ENCODE measurements at places on chromosomes 4 and X.
A peak's percentile ranks its signal among the peaks of the same experiment; 100 is the strongest.

- DNase-seq = no peak
These were observed 227.4 kb upstream of the CXorf51B start for GRCh38 chrX:146581981-146582712.

DNA sequence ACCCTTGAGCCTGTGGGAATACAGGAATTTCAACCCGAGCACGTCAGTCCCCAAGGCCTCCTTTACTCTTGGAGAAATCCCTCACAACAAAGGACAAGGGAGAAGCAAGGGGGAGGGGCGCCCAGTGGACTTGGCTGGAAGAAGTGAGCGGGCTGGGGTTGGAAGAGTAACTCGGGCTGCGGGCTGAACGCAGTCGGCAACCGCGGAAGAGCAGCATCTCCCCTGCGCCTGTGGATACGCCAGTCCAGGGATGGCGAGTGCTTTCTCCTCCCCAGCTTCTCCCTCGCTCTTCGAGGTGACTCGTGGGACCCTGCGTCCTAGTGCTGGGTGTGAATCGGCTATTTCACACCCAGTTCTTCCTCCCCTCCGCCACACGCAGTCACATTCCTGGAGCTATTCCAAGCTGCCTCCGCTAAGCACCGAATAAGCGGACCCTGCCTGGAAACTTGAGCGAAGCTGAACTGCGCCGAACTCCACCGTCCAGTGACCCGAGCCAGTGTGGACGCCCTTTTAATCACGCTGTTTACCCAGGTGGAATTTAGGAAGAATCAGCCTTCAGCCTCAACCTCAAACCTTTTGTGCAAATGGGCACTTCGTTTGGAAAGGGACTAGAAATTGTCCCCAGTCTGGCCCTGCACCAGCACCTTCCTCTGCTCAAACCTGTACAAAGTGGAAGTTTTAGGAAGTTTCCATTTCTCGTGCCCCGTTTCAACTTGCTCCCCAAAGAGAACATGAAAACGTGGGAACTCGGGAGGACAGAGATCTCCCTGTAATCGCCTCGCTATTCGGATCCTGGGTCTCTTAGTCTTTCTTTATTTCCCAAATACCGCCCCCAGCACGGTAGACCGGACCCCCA is 64.3 kb upstream of the WDR17 start:
- no peak for DNase-seq

DNA sequence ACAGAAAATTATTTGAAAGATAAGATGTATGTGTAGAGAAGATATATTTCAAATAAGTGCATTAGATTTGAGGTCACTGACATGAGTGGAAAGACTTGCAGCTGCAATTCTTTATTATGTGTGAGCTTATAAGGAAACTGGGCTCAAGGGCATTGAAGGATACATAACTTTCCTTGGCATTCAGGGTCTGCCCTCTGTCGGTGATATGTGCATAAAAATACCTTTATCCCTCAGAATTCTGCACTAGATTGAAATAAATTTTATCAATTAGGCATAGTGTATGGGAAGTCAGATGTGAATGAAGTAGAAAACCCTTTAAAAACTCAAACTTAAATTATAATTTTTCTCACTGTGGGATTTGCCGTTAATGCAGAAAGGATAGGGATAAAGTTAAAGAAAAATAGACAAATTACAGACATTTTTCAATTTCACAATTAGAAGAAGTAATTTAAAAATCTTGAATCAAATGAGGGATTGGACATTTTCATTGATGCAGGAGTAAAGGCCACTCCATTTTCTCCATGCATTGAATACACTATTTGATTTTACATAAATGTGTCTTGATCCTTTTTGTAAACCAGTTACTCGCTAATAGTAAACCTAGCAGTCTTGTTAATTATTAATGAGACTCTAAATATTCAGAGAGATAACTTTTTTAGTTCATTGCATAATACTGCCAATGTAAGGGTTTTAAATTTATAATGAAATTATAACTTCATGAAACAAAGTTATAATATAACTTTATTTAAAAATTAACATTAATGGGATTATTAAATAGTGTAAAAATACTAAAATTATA is 21.0 kb upstream of the ETNPPL start:
- DNase-seq = no peak

GRCh38 chr4:166324321-166324720 is 451.3 kb downstream of the TLL1 start:
- DNase-seq = no peak

DNA sequence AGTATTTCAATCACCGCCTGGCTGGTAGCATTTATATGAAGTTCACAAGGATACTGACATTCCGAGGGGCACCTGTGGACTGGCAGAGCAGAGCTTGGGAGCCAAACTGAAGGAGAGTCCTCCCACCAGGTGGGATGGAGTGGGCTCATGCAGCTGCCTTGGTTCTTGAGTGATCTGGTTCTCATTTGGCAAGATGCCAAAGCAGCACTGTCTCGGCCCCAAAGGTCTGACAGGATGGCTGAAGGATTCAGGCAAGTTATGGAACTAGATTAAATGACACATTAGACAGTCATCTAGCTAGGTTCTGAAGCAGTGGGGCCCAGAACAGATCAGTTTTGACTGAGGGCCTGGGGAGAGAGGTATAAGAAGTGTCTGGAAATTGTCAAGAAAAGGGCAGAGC is 3.2 kb downstream of the FGF16 start:
- DNase-seq = no peak

GRCh38 chr4:7485096-7485495 is 50.4 kb upstream of the PSAPL1 start:
- no peak for DNase-seq

GRCh38 chrX:41097326-41097725 is 12.1 kb downstream of the USP9X start:
- DNase-seq = no peak

DNA sequence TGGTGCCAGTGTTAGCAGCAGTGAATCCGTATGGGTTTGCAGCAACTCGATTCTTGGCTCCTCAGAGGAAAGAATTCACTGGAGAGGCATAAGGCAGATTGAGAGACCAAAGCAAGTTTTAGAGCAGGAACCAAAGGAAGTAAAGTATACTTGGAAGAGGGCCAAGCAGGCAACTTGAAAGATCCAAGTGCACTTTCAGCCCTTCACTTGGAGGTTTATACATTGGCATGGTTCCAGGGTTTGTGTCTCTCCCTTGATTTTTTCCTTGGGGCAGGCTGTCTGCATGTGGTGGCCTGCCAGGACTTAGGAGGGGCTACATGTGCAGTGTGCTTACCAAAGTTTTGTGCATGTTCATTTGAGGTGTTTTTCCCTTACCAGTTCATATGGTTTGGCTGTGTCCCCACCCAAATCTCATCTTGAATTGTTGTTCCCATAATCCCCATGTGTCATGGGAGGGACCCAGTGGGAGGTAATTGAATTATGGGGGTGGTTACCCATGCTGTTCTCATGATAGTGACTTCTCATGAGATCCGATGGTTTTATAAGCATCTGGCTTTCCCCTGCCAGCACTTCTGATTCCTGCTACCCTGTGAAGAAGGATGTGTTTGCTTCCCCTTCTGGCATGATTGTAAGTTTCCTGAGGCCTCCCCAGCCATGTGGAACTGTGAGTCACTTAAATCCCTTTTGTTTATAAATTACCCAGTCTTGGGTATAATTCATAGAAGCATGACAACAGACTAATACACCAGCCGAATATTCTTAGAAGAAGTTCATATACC is 86.2 kb upstream of the TSPAN5 start:
- no peak for DNase-seq

- DNase-seq = no peak
These were observed 302.9 kb upstream of the FAM241A start for GRCh38 chr4:111842336-111842735.

DNA sequence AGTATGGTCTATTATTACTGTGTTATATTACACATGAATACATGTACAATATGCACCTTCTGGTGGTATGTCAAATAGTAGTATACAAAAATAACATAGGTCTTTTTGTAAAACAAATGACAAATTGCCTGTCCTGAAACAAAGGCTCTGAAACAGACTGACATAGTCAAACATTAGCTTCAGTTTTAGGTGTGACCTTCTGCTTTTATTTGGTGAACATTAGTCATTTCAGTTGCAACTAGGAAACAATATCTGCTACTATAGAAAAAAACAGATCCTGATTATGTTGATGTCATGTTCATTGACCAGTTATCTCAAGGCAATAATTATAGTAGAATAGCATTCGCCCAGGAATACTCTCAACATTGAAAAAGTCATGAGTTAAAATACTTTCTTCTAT is 123.0 kb downstream of the CHRNA9 start:
- DNase-seq = no peak

DNA sequence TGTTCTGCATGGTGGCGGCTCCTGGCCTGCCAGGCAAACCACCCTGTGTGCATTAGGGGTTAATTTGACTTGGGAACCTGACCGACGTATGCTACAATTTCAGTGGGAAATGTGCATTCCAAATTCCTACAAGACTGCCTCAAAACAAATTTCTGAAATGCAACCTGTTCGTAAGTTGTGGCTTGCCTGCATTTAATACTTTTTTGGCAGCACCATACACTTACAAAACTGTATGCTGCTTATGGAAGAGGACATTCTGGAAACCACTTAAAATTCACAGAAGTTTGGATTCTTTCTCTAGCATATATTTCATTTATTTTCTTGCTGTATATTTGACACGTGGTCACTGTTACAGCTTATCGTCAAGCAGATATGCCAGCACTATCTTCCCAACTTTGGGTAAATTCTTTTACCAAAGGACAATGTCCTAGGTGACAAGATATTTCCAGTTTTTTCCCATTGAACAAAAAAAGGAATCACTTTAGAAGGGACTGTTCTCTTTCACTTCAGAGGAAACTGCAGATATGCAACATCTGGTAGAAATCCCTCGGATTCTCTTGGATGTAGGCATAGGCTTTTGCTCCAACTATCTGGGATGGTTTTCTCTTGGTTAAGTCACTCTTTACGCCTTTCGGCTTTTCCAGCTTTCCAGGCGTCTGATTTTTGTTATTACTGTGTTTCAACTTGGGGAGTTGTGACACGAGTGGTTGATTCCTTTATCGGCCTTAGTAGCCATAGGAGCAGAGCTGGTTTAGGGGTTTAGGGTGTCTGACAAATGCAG is 9.7 kb upstream of the TENM3 start:
- no peak for DNase-seq

DNA sequence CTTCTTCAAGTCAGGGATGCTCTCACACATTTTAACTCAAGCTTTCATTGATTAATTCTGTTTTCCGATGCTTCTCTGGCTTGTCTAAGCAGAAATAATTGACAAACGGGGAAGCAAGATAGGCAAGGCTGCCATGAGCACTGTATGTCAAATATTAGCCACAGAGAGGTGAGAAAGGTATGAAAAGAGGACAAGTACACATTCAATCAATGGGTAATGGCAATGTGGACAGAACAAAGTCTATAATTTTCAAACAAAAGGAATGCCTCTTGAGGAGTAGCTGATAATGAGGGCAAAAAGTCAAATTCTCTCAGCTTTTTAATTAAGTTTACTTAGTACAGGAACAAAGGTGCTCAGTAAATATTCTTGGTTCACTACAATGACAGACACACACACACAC is 19.6 kb downstream of the COX7B2 start:
- no peak for DNase-seq

DNA sequence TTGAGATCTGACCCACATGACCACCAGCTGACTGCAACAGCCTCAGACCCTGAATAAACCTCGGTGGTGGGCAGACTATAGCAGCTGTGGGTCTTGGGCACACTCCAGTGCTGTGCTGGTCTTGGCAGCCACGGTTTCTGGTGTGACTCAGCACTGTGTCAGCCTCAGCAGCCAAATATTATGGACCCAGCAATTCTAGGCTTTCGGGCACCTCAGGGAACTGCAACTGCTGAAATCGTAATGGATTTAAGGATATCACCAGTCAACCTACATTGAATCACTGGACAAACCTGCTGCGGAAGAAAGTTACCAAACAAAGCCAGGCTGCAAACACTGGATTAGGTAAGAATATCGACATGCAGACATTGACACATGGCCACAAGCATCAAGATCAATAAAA is 10.5 kb upstream of the UBE2NL start:
- no peak for DNase-seq

DNA sequence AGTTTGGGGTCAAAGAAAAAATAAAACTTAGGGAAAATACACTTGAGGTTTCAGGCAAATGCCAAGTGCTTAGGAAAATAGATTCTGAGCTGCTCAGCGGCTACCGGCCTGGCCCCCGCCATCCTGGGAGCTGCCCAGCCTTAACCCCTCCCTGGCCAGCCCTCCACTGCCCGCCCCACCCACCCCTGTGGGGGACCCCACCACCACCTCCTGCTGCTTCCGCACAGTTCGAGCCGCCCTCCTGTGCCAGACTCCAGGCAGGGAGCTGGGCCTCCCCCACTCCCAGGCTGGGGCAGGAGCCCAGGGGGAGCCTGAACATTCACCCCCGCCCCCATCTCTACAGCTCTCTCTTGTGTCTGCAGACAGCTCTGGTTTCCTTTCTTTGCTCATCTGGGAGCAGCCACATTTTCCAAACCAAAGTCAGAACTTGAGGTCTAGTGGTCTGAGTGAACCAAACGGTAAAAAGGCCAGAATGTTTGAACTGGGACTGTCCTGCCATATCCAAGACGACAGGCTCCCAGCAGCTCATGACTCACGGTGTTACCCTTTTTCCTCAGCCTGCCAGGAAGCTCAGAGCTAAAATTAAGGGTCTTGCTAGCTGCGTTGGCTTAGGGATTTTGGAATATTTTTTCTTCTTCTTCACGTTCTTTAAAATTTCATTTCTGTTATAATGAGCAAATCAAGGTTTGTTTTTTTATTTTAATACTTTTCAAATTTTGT is 4.7 kb upstream of the FGFR3 start:
- DNase-seq = no peak

- no peak for DNase-seq
These were observed 20.1 kb downstream of the STX18 start for GRCh38 chr4:4521731-4522130.

GRCh38 chr4:48193096-48193836 is 59.2 kb upstream of the TXK start:
- DNase-seq = no peak

DNA sequence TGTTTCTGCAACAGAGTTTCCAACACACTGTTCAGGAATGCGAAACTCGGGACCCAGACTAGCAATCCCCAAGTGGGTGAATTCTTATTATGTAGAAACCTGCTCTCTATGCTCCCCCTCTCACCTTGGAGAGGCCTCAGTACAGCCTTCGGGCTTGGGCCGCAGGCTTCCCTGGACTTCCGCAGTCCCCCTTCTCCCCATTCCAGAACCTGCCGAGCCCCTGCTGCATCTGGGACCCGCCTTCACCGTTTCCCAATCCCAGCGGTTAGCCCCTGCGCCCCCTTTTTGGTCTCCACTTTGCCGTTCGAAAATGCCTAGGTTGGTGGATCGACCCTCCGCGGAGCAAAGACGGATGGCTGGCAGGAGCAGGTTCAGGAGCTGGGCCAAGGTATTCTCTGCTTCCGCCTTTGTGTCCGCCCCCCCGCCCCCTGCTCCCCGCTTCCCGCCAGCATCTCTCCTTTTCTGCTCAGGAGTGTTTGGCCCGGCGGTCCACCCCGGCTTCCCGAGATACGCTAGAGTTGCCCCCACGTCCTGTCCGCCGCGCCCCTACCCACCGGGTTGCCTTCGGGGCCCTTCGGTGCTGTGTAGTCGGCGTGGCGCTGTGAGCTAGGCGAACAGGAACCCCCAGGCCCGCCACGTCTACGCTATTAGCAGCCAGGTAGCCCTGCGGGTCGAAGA is 11.5 kb downstream of the HAND2 start:
- DNase-seq = no peak

- DNase-seq = no peak
These were observed 205.3 kb downstream of the TLL1 start for GRCh38 chr4:166078383-166078782.

GRCh38 chrX:135914404-135914803 is 20.9 kb downstream of the SAGE1 start:
- no peak for DNase-seq

GRCh38 chr4:79682801-79683530 is 274.9 kb upstream of the GK2 start:
- peak; percentile 50 for DNase-seq

- no peak for DNase-seq
These were observed 115.7 kb upstream of the LSM6 start for GRCh38 chr4:146059865-146060264.
